Stimulated activated CD8-positive, alpha-beta memory T cell treated with anti-CD3 and anti-CD28 coated beads, Interleukin-7, amount 100 ng/mL, for 1 hour (primary cell): ENCODE measurements at places on chromosomes 11 and 22.

DNA sequence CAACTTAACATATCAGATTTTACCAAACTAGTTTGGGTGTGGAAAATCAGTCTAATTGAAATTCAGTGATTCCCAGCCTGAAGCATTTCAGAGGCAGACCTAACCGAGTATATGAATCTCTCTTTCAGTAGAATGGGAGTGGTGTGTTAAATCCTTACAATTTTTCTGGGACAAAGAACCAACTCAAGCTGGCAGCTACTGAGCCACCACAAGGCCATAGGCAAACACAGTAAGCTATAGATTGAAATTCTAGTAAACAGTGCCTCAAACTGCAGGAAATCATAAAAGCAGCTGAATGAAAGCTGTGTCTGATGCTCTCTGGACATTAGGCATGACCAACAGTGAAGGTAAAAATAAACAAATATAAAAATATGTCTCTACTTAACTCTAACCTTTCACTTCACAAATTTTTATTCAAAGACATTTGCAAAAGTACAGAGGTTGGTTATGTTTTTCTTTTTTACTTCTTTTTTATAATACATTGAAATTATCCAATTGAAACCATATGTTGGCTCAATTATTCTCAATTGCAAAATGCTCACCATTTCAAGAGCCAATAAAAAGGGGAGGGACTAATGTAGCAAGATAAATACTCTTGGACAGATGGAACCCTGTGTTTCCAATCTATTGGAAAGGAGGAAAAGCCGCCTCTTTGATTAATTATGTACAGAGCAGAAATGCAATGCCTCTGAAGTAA, 35.8 kb upstream of the FIBIN start:
- no peak for DNase-seq

DNA sequence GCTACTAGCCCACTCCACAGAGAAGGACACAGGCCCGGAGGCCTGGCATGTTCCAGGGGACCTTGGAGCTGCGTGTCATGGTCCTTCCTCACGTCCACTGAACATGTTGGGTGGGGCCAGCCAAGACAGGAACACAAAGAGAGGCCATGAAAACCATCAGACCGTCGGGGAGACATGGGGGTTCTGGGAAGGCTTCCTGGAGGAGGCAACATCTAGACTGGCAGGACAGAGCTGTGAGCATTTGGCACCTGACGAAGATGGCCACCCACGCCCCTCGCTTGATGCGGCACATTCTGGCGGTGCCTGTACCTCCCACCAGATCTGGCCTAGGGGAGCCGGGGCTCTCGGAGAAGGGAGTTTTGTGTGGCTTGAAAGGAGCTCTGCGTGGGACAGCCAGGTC, 24.7 kb upstream of the ARHGAP8 start:
- DNase-seq, result no peak

GRCh38 chr11:120012245-120012644, 125.7 kb downstream of the TRIM29 start:
- DNase-seq, result no peak

DNA sequence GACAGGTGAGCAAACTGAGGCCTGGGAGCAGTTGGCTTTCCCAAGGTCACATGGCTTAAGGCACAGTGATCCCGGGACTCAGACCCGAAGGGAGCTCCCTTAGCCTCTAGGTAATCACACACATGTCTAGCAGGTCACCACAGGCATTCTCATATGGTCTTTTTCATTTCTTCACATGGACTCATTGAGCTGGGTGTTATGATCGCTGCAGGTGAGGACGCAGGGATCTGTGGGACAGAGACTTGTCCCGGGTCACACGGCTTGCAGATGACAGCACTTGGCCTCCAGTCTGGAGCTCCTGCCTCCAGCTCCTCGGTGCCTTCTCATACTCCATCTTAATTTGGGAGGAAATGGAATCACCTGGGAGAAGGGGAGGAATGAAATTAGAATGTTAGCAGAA, 23.6 kb upstream of the CACNG2 start:
- no peak for DNase-seq

DNA sequence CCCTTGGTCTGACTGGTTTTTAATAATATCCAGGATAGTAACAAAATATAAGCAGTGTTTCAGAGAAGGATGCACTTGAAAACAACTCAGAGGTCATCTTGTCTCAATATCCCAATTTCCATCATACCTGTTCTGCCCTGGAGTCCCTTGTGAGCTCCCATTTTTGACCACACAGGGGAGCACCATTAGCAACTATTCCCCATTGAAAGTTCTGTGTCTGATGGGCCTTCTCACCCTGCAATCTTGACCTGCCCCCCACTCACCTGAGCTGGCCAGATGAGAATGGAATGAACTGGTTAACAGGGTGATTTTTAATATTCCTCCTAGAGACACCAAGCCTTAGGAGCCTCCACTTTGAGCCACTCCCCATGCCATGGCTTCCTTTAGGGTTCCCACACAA, 3.8 kb upstream of the CAPN5 start:
- no peak for DNase-seq

- no peak for DNase-seq
These were observed 41.2 kb upstream of the GLYATL1 start for GRCh38 chr11:58898106-58898505.

GRCh38 chr11:33652930-33653329, 47.7 kb downstream of the C11orf91 start:
- DNase-seq, result no peak

DNA sequence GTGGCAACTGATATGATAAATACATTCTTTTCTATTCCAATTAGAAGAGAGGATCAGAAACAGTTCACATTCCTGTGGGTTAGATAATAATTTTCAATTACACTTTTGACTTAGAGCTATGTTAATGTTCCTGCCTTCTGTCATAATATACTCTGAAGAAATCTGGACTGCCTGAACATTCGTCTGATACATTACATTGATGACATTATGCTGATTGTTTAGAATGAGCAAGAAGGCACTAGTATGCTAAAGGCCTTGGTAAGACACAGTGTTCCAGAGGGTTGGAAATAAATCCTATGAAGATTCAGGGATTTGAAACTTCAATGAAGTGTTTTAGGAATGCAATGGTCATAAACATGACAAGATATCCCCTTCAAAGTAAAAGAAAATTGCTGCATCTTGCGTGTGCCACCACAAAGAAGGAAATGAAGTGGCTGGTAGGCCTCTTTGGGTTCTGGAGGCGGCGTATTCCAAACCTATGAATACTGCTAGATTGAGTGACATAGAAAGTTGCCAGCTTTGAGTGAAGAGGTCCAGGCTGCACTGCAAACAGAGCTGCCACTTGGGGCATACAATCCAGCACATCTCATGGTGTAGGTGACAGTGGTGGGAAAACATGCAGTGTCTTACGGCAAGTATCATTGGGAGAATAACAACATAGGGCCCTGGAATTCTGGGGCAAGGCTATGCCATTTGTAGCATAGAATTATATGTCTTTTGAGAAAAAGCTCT, 21.2 kb upstream of the PDE3B start:
- DNase-seq, result no peak

DNA sequence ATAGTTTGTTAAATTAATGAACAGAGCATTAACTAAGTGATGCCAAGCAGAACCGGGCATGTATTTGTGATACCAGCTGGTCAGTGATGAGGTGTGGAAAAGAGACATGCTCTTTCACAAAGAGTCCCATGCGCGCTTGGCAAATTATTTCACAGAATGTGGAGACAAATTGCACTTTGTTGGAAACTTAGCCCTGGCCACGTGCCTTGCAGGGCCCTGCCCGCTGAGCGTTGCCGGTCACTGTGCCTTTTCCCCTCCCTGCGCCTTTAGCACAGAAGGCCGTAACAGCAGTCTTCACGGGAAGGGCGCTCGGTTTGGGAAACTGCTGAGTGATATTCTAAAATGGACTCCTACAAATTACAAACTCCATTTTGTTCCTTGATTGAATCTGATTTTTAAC, 235.9 kb downstream of the TBC1D22A start:
- DNase-seq, result no peak

- no peak for DNase-seq
These were observed 2.4 kb downstream of the ASPHD2 start for GRCh38 chr22:26431261-26431995.

DNA sequence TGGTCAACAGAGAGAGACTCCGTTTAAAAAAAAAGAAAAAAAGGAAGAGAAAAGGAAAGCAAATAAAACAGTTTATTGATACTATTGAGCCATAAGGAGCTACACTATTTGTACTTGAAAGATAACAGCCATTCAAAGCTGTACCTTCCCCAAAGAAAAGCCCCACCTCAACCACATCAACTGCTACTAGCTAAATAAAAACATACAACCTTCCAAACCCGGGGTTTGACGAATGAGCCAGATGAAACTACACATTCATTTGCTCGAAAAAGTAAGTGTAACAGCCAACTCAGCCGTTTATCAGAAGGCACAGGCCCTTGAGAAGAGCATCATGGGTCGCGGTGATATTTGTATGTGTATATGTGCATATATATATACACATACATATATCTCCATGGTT, 78.4 kb downstream of the SIK3 start:
- DNase-seq, result no peak

- DNase-seq, result no peak
These were observed 716 bp downstream of the AMOTL1 start for GRCh38 chr11:94768602-94769541.

DNA sequence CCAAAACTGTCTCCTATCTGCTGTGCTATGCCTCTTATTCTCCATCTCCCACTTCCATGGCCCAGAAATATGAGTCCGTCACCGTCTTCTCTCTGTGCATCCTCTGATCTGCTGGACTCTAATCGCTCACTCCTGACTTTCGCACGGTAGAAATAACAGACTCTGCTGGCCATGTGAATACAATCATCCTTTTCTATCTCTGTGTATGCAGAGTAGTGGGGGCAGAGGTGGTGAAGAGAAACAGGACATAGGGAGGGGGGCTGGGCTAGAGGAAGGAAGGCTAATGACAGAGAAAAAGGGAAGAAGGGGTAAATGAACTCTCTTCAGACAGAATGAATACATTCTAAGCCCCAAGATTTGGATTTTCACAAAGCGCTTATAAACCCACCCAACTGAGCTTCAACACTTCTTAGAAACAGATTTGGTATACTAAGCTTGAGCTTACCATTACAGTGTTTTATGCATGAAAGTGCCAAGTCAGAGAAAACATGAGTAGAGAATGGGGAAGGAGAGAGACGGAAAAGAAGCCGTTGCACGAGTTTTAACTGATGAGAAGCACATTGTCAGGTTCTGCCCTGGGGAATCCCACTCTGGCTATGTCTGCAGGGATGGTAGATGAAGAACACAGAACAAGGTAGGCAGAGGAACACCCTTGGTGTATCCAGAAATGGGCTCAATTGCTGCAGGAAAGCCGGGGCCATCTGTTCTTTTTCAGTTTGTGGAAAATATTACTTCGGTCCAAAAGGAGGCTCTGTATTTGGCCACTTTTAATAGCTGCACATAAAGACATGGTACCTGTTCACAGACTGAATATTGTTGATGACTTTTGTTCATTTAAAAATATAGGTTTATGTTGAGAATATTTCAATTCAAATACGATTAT, 324.7 kb downstream of the ETS1 start:
- DNase-seq, result no peak

GRCh38 chr11:328012-328411, 7.4 kb upstream of the IFITM3 start:
- no peak for DNase-seq

GRCh38 chr11:69450064-69450856, 31.2 kb upstream of the LINC01488 start:
- no peak for DNase-seq

DNA sequence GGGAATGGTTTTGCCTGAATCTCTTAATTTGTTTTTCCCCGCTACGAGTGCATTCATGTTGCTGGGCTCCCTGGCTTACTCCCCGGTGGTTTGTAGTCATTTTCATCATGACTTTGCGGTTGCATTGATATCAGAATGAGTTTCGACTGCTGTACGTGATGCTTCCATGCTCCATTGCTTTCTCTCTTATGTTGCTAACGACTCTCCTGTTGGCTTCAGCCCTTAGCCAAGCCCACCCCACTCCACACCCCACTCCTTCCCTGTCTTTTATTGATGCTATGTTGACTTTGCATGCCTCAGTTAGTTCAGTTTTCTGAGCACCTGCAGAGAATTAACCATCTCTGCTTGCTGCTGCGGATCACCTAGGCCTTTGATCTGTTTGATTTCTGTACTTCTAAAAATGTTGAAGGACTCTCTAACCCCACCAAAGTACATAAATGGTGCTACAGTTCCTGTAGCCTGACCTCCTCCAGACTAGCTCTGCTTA, 65.3 kb downstream of the ARFGAP2 start:
- DNase-seq, result no peak

DNA sequence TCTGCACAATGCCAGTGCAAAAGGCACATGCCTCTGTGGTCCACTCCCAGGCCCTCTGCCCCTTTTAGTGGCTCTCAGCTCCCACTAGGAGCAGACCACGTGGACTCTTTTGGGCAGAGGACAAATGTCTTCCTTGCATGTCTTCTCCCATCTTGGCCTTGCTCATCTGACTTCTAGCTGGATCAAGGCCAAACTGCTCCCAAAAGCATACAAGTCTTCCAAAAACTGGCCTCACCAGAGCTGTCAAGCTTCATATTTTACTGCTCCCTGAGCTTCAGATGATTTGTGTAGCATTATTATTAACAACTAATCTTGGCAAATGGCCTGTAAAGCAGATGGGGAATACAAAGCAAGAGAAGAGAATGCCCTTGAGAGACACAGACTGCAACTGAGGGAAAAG, 6.9 kb downstream of the SMPD1 start:
- no peak for DNase-seq

GRCh38 chr11:7462706-7463105, 22.6 kb upstream of the OLFML1 start:
- DNase-seq, result no peak

DNA sequence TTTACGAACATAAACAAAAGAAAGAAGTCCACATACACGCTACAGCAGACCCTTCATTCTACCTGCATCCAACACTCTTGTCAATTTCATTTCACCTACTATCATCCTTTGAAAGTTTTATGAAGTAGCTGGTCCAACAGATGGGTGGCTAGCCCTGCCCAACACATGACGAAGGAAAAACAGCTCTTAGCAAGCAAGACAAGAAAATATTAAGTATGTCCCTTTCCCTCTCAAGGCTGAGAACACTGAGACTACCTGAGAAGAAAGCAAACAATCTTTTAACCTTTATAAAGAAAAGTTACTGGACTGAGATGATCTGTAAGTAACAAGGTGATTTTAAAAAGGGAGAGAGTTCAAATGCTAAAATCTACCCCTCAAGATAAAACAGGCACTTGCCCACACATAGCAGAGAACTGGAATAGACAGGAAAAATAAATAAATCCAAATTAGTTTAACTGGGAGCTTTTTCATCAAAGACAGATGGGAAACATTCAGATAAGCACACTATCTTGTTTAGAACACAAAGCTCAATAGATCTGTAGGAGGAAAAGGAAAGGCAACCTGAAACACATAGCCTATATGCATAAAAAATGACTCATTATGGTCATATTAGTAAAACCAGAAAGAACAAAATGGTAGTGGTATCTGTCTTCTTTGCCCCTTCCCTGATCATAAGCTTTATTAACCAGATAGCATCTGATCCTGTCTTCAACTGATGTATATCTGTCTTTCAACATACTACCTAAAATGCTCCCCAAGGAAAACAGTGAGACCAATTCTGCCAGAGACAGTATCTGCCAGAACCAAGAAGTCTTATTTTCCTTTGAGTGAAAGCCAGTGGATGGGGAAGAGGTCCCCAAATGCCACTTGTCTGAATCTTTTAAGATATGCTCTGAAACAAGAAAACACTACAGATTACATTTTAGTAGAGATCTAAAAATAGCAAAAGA, 104.3 kb downstream of the MRTFA start:
- no peak for DNase-seq

GRCh38 chr11:34181251-34181650, 75.8 kb downstream of the NAT10 start:
- DNase-seq, result no peak

- DNase-seq, result no peak
These were observed 216.4 kb upstream of the B3GAT1 start for GRCh38 chr11:134628426-134628825.

GRCh38 chr11:46710821-46711269, 8.2 kb upstream of the F2 start:
- no peak for DNase-seq
